ENCODE measurements at places on chromosomes 3 and 15. TPM values are rescaled to one million over a fixed set of nuclear protein-coding genes. Genes with fewer than 3 reads are reported as not detected.
A peak's percentile ranks its signal among the peaks of the same experiment; 100 is the strongest.

DNA sequence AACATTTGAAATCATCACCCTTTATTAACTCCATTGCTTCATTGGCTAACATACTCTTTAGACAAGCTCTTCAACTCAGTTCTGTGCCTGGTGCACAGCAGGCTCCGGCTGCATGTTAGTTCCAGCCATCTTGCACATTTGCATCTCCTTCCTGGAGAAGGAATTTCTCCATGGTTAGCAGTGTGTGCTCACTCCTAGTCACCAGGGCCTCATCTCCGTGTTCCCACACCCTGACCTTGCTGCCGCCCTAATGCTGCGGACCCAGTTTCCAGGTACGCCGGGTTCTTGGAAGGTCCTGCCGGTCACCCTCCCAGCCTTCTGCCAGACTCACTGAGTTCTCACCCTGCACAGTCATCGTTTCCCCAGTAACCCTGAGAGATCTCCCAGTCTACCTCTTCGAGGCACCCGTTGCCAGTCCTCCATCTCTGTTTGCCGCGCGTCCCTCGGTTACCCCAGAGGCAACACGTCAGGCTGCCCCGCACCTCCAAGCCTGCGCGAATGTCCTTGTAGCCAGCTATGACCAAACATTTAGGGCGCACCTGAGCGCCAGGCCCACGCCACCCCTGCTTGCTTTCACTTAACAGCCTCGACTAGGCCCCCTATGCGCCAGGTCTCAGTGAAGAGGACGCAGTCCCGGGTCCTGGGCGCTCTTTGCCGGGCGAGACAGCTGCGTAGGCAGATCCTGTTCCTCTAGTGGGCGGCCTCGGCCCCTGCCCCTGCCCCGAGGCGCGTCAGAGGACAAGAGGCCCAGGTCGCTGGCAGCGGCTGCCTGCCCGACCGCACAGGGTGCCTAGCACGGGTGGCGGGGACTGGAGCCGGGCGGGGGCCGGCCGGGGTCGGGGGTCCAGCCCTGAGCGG, 747 bp upstream of the ZNF592 start:
- H3K4me1 ChIP-seq, result peaks cover 64% of the 10 kb centered on the region
- no peaks in the 10 kb centered on the region for H3K36me3 ChIP-seq
- H3K27me3 ChIP-seq, result no peaks in the 10 kb centered on the region

Gene PLEKHO2
- total RNA-seq, result 23.1 TPM

- no peak overlapping the region for H3K4me3 ChIP-seq
- DNase-seq, result peak; percentile 15
- H3K27ac ChIP-seq, result peak overlapping the region; percentile 25
- H3K36me3 ChIP-seq, result no peaks in the 10 kb centered on the region
Measured at GRCh38 chr3:151228666-151229040, 25.6 kb upstream of the GPR171 start.

DNA sequence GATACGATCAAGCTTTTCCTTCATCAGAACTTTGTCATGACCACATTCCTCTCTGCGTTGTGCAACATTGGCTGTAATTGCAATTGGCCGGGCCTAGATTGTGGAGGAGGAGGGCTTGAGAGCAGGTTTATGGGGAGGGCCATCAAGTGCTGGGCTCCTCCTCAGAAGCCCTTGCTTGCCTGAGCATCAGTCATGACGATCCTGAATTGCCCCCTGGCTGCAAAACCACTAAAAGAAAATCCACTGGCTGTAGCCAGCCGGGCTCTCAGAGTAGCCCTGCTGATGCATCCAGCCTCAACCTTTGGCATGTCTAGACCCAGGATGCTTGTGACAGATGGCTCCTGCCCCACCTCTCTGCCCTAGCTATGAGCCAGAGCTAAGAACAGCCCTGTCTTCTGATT, 13.4 kb upstream of the TRH start:
- no peaks in the 10 kb centered on the region for H3K27me3 ChIP-seq
- H3K27ac ChIP-seq, result no peak overlapping the region
- no peak overlapping the region for H3K4me3 ChIP-seq
- no peak for DNase-seq
- H3K36me3 ChIP-seq, result no peaks in the 10 kb centered on the region

Gene KCNH8
- 4.3 TPM for total RNA-seq

DNA sequence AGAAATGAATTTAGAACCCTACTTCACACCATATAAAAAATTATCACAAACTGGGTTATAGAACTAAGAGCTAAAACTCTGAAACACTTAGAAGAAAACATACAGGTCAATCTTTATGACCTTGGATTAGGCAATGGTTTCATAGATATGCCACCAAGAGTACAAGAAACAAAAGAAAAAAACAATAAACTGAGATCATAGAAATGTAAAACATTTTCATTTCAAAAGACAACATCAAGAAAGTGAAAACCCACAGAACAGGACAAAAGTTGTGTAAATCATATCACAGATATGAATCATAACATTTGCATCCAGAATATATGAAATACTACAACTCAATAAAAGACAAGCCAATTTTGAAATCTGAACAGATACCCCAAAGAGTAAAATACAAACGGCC, 72.4 kb downstream of the TBL1XR1 start:
- DNase-seq, result no peak
- H3K27ac ChIP-seq, result no peak overlapping the region
- H3K4me1 ChIP-seq, result peaks cover 8% of the 10 kb centered on the region
- H3K36me3 ChIP-seq, result no peaks in the 10 kb centered on the region
- no peaks in the 10 kb centered on the region for H3K27me3 ChIP-seq

Gene PRTG
- not detected for total RNA-seq

GRCh38 chr15:67242708-67243111, 11.8 kb downstream of the AAGAB start:
- H3K4me3 ChIP-seq, result no peak overlapping the region
- no peak overlapping the region for H3K27ac ChIP-seq
- H3K4me1 ChIP-seq, result peaks cover 24% of the 10 kb centered on the region

Gene DISP2
- total RNA-seq, result 0.71 TPM

Gene DNAJC13
- total RNA-seq, result 51.1 TPM

DNA sequence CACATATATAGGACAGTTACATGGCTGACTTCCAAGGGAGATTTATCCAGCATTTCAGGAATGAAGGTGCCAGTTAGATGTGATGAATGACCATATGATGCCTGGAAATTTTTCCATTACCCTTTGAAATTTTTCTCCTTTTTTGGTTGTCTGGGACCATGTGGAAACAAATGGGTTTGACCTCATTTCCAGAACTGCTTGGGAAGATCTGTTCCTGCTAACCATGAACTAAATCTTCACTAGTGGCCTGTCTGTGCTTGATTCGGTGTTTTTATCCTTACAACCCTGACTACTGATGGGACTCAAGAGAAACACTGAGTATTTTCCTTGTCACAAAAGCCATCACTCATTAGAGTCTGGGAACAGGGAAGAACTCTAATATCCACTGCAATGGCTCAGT, 409.4 kb downstream of the PDCD6IP start:
- DNase-seq, result no peak
- H3K4me3 ChIP-seq, result no peak overlapping the region
- H3K4me1 ChIP-seq, result peaks cover 12% of the 10 kb centered on the region
- no peak overlapping the region for H3K27ac ChIP-seq
- no peaks in the 10 kb centered on the region for H3K36me3 ChIP-seq

GRCh38 chr3:99957151-99957796, 139.6 kb downstream of the CMSS1 start:
- no peaks in the 10 kb centered on the region for H3K27me3 ChIP-seq
- no peak overlapping the region for H3K4me3 ChIP-seq
- no peaks in the 10 kb centered on the region for H3K36me3 ChIP-seq

DNA sequence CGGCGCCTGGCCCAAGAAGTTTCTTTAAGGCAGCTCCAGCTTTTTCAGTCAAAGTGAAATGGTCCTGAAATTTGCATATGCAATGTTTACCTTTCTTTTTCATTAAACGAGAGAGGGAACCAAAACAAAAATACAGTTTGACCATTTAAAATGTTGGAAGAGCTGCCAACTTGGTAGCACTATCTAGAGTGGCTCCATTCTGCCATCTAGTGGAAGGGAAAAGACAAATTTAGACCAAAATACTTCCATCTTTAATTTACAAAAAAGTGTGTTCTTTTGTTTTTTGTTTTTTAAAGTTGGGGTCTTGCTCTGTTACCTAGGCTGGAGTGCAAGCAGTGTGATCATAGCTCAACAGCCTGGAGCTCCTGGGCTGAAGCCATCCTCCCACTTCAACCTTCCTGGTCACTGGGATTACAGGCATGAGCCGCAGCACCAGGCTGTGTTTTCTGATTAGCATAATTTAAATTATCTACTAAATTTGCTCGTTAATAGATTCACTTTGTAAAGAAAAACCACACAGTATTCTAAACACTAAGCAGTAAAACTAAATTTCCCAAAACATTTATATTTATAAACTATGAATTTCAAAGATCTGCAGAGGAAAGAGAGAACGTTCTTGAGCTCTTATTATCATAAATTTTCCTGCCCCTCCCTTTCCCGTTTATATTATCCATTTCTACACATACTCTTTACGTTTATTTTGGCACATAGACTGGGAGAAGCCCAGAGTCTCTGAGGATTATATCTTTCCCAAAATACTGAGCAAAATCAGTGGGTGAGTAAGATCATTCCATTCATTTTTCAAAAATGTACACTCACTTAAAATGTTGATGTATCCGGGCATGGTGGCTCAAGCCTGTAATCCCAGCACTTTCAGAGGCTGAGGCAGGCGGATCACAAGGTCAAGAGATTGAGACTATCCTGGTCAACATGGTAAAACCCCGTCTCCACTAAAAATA, 15.4 kb upstream of the RFC4 start:
- H3K27me3 ChIP-seq, result peaks cover 23% of the 10 kb centered on the region
- H3K27ac ChIP-seq, result no peak overlapping the region
- no peaks in the 10 kb centered on the region for H3K36me3 ChIP-seq
- peaks cover 21% of the 10 kb centered on the region for H3K4me1 ChIP-seq
- peak; percentile 66 for DNase-seq

Gene CCDC39
- total RNA-seq, result not detected

DNA sequence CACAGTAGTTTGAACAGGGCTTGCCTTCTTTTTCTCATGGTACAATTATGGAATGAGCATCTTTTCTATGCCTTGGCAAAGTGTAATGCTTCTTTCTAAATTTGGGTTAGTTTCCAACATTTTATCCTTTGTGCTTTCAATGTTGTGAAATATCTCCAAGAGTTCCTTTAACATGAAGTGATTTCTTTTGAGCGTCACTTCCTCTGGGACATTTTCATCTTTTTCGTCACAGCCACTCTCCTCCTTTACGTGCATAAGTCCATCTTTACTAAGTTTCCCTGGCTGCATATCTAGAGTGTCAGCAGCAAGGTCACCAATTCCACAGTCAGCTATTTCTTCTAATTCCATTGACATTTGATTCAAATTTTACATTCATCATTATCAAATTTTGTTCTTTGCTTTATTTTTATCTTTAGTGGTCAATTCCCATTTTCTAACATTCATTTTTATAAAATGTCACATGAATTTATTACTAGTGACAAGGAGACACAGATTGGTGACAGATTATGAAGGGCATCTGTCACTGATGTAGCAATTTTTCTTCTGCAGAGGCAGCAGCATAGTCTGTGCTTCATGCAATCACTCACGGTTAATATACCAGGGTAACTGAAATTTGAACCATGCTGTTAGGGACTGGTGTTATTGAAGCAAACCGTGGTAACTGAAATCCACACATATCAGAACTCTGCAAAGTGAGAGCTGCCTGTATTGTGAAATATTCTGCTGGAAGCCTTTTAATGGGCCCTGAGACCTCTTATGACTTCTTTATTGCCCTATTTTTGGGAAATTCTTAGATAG, 126.5 kb upstream of the THBS1 start:
- no peaks in the 10 kb centered on the region for H3K4me1 ChIP-seq
- no peaks in the 10 kb centered on the region for H3K27me3 ChIP-seq
- no peak overlapping the region for H3K27ac ChIP-seq
- H3K4me3 ChIP-seq, result no peak overlapping the region
- no peak for DNase-seq
- H3K36me3 ChIP-seq, result no peaks in the 10 kb centered on the region

- DNase-seq, result no peak
- H3K36me3 ChIP-seq, result no peaks in the 10 kb centered on the region
- H3K4me3 ChIP-seq, result no peak overlapping the region
Measured at GRCh38 chr3:14837878-14838258, 19.1 kb downstream of the FGD5 start.

DNA sequence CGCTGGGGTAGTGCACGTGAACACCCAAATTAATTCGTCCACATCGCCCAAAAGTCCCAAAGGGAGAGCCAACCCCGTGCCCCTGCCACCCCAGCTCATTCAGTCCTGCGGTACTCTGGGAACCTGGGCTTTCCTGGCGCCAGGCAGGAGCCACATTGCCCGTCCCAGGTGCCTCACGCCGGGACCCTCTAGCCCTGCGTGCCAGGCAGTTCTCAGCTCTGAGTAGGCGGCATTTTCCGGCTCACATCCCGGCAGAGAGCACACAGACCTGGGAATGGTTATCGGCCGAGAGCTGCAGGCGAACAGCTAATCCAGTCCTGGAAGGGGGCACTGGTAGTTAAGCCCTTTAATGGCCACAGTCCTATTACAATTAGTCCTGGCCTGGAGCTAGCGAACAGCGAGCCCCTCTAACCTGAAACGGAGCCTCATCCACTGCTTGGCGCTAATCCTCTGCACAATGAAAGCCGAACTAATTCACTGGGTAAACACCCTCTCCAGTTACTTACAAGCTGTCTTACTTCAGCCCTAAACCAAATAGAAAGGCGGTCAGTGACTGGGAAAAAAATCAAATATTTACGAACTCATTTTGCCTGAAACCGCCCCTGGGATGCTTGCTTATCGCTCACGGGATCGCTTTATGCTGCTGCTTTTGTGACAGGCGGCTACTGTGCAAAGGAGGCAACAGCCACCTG, 254.6 kb upstream of the SOX14 start:
- no peak overlapping the region for H3K27ac ChIP-seq
- no peak for DNase-seq

Gene APEH
- total RNA-seq, result 96.2 TPM

GRCh38 chr3:107990433-107990832, 100.4 kb downstream of the CD47 start:
- H3K27ac ChIP-seq, result no peak overlapping the region
- no peaks in the 10 kb centered on the region for H3K27me3 ChIP-seq
- no peak for DNase-seq
- H3K4me1 ChIP-seq, result peaks cover 3% of the 10 kb centered on the region
- no peak overlapping the region for H3K4me3 ChIP-seq

DNA sequence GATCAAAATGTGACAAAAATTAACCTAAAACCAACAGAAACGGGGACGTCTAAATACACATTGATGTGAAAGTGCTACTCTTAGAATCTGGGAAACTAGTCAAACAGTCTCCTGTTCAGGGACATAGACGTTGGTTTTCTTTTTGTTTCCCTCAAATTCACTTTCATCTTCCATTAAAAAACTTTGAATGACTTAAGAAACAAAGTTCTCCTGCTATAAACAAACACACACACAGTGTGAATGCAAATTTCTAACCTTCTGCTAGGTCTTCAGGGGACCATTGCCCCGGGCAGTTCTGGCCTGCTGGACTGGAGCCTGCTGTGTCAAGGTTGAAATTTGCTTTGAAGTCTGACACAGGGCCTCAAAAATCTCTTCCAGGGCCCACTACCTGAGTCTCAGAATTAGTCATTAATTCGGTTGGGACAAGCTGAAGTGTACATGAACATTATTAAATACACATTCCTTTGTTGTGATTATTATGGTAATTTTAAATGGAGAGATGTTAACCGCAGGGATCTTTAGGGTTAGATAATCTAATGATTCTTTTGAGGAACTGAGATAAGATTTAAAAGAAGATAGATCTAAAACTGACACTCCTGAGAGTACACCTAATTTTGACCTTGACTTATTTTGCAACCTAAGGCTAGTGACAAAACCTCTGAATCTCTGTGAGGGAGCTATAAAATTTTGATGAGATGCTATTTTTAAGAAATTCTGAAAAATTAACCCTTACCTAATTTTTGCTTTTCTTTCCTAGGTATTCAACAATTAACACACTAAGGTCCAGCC, 1260.4 kb downstream of the ROBO1 start:
- H3K27me3 ChIP-seq, result no peaks in the 10 kb centered on the region
- DNase-seq, result no peak
- no peaks in the 10 kb centered on the region for H3K4me1 ChIP-seq
- H3K36me3 ChIP-seq, result no peaks in the 10 kb centered on the region
- H3K27ac ChIP-seq, result no peak overlapping the region
- H3K4me3 ChIP-seq, result no peak overlapping the region
